ENCODE measurements at places on chromosomes 7 and 10.

DNA sequence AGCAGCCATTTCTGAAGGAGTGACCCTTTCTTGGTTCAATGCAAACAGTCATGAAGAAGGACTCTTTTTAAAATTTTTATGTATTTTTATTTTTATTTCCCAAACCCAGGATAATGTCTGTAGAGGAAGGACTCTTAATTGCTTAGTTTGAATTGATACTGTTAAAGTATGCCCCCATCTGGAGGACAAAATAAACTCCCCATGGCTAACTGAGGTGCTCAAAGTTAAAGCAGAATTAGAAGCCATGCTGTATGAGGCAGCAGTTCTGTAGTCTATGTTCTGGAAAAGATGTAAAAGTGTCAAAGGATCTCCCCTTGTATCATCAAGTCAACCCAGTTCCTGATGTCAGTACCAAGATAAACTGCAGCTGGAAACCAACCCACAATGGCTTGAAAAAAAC lies 617.9 kb upstream of the GRM3 start:
- no peak for DNase-seq

- no peak for DNase-seq
Measured at GRCh38 chr7:521221-522070, 1.8 kb upstream of the PDGFA start.

GRCh38 chr10:77085344-77085743 lies 552.3 kb downstream of the KCNMA1 start:
- DNase-seq: no peak

DNA sequence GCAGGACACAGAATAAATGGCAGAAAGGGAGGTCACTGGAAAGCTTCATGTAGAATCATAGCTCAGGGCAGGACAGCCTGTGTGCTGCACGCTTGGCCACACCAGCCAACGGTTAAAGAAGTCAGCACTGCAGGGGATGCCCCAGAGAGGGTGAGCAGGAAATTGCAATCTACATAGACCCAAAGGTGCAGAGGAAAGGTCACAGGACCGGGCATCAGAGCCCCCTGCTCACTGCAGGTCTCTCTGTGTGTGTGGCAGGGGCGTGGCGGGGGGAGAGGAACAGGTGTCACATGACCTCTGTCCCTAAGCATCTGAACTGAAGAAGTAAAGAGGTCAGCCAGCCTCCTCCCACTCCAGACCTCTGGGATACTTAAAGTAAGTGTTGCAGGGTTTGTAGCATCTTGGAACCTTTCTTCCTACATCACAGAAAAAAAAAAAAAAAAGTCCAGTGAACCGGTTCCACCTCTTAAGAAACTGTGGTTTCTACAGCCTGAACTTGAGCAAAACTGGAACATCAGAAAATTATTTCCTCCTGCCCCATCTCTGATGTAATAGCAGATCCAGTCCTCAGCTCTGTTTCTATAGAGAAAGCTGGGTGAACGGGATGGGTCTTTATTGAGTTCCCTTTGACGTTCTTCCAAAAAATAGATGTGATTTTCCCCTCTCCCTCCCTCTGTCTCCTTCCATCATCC lies 64.3 kb downstream of the RGS10 start:
- DNase-seq: no peak

- peak; percentile 38 for DNase-seq
Measured at GRCh38 chr10:74909670-74910069, 83.3 kb downstream of the KAT6B start.

GRCh38 chr10:88901206-88901983 lies 21.4 kb downstream of the STAMBPL1 start:
- DNase-seq: no peak

DNA sequence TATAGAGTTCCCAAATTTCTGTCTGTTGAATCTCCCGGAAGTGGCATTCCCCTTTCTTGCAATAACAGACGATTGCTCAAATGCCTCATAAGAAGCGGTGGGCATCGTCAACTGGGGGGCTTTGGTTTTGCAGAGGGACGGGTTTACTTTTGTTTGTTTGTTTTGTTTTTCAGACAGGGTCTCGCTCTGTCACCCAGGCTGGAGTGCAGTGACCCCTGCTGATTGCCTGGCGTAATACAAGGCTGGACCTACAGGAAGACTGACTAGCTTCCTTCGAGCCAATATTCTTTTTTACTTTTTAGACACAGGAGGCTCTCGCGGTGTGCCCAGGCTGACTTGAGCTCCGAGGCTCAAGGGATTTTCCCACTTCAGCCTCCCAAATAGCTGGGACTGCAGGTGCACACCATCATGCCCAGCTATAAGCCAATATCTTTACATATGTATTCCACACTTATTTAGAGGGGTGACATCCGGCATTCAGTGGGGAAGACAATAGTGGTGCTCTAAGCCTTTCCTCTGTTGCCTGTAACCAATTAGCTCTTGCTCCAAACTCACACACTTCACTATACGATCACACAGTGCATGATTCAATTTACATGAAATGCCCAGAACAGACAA lies 58.1 kb downstream of the FHIP2A start:
- peak; percentile 17 for DNase-seq

DNA sequence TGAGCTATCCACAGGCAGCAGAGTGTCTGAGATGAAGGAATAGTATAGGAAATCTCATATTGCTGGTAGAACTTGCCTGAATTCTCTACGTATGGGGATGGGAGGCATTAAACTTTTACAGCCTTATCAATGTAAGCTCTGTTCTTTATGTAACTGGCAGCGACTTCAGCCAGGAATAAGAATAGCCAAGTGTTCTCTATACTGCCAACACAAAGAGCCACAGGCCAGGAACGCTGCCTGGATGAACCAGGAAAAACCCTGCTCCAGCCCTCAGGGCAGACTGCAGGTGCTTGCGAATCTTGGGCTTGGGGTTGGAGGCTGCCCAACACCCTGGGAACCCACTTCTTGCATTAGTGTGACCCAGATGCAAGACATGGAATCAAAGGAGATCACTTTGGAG lies 6.1 kb upstream of the OLAH start:
- no peak for DNase-seq

DNA sequence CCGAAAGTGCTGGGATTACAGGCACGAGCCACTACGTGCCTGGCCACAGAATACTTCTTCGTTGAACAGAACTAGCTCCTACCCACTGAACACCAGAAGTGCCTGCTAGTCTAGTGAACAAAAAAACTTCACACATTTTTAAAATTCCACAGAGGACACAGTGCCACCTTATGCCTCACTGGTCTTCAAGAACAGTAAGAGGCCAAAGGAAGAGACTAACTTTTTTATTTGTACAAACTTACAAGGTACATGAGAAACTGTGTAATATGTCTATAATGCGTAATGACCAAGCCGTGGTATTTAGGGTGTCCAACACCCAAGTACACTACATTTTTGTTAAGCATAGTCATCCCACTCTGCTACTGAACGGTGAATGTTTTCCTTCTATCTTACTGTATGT lies 144.4 kb upstream of the PTER start:
- no peak for DNase-seq

GRCh38 chr10:64115471-64115870 lies 594.3 kb downstream of the REEP3 start:
- DNase-seq: no peak

- DNase-seq: no peak
Measured at GRCh38 chr10:36094096-36094495, 452.0 kb upstream of the FZD8 start.

- peak; percentile 52 for DNase-seq
Measured at GRCh38 chr7:158204453-158204852, 383.2 kb downstream of the PTPRN2 start.

GRCh38 chr10:120598386-120598785 lies 141.4 kb downstream of the PLPP4 start:
- no peak for DNase-seq

DNA sequence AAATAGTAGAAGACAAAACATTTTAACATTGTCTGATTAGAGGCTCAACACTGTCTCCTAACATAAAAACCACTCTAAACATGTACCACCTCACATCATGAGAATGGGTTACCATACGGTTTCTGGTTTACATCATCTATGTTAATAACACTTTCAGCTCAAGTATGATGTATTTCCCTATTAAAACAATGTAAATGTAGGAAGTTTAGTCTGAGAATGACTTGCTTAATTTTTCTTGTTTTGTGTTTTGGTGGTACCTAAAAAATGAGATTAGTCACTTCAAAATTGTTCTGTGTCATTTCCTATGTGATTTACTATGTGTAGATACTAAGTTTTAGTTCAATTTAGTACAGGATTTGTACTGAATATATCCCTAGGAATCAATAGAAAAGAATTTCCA lies 195.8 kb upstream of the SEMA3C start:
- DNase-seq: peak; percentile 29

GRCh38 chr10:85558533-85558932 lies 808.1 kb downstream of the GRID1 start:
- no peak for DNase-seq

DNA sequence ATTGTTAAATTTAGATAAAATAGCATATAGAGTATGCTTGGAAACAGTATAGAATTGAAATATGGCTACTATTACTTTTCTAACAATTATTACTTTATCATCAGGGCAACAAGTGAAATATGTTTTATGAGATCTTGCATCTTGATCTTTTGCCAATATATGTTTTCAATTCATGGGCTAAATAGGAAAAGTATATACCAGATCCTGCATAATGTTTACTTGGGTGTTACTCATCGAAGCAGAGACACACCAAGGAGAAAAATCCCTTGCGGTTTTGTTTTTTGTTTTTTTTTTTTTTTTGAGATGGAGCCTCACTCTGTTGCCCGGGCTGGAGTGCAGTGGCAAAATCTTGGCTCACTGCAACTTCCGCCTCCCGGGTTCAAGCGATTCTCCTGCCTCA lies 541.4 kb downstream of the SUGCT start:
- DNase-seq: no peak

DNA sequence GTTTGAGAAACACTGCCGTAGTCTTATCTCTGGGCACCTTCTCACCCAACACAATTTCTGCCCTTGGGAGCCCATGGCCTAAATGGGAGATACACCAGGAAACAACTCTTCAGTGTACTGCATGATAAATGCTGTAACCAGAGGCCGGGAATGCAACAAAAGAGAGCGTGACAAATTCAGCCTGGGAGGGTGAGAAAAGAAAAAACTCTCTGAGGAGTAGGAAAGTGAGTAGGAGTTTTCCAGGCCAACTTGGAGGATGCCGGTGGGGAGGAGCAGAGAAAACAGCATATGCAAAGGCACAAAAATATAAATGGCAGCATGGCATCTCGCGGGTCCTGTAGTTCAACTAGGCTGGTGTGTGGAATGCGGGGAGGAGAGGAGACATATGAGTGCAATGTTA lies 624.5 kb downstream of the PARD3 start:
- DNase-seq: peak; percentile 57

DNA sequence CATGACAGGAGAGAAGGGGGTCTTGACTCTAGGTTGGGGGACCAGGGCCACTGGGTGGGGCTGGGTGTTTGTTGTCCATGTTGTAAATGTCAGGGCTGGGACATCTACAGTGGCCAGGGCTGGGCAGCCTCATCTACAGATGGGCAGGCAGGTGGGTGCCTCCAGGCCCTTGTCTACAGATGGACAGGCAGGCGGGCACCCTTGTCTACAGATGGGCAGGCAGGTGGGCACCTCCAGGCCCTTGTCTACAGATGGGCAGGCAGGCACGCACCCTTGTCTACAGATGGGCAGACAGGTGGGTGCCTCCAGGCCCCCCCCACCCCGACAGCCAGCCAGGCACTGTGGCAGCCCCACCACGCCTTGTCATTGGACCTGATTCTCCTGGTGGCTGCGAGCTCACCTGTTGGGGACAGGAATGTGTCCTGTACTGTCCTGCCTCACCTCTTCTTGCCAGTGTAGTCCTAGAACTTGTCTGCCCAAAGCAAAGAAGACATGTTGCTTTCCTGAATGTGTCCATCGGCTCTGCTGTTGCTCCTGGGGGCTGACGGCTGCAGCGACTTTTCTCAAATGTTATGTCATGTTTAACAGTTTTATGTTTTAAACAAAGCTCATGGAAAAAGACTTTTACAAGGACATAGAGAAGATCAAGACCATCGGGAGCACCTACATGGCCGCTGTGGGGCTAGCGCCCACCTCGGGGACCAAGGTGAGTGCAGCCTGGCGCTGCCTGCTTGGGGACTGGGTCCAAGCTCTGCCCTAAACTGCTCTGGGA lies 129.9 kb downstream of the ADCY1 start:
- no peak for DNase-seq

GRCh38 chr7:10429031-10429430 lies 544.6 kb upstream of the PHF14 start:
- no peak for DNase-seq

DNA sequence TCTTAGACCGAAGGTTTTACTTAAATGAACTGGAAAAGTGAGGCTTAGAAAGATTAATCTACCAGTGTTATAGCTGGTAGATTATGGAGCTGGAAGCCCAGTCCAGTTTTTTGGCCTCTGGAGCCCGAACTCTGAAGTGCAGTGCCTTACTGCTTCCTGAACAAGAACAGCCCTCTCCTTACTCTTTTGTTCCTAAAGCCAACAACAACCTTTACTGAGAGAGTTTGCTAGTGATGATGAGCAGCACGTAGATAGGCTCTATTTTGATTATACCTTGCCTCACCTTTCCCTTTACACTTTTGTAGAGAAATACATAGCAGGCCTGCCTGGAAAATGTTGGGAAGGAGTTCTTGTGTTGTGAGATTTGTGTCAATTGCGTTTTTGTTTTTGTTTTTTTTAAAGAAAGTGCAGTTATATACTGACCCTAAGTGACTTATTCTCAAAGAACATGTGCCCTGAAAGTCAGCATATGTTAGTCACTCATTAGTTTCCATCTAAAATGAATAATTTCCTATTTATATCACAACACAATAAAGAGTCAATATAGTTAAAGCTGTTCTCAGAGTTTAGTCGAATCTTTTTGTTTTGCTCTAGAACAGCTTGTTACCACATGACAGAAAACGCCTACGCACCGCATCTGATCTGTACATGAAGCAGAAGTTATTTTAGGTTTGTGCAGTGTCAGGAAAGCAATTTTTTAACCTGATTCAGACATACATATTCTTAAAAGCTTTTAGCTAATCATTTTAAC lies 33.0 kb downstream of the PLEKHA1 start:
- peak; percentile 21 for DNase-seq

GRCh38 chr7:71925663-71926062 lies 486.5 kb downstream of the CALN1 start:
- no peak for DNase-seq

DNA sequence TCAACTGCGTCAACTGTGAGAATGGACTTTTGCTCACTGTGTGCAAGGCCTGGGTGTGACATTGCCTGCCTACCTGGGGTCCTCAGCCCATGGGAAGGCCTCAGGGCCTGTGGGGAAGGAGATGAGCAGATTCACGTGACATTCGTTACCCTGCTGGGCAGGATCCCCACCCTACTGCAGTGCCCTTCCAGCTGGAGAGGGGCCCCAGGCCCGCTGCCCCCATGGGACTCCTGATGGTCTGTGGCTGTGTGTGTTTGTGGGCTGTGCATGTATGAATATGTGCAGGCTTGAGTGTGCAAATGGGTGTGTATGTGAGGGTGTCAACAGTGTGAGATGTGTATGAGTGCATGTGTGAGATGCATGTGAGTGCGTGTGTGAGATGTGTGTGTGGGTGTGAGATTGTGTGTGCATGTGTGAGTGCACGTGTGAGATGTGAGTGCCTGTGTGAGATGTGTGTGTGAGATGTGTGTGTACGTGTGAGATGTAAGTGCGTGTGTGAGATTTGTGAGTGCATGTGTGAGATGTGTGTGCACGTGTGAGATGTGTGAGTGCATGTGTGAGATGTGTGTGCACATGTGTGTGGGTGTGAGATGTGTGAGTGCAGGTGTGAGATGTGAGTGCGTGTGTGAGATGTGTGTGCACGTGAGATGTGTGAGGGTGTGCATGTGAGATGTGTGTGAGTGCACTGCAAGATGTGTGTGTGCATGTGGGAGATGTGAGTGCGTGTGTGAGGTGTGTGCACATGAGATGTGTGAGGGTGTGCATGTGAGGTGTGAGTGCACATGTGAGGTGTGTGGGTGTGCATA lies 29.7 kb downstream of the PPIF start:
- DNase-seq: no peak

- DNase-seq: peak; percentile 85
Measured at GRCh38 chr7:105487579-105488571, 34.2 kb downstream of the PUS7 start.
